ENCODE measurements at places on chromosomes 16 and 17.

GRCh38 chr16:67901734-67902133 is 8.7 kb downstream of the PSKH1 start:
- no peak for DNase-seq

DNA sequence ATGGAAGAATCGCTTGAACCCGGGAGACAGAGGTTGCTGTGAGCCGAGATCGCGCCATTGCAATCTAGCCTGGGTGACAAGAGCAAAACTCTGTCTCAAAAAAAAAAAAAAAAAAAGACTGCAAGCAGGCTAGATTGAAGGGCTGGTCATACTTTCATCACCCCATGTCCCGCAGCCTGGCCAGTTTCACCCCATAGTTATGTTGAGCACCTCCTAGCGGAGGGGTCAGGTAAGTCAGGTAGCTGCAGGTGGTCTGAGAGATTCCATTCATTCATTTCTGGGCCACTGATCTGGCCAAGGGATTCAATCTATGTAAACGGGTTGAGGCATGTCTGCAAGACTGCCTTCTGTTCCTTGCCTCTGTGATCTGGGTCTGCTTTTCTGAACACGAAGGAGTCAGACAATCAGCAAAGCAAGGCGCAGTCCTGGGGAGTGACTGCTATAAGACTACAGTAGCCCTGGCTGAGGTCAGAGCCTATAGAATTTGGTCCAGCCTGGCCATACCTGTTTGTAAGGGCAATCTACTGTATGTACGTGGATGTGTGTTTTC is 23.6 kb upstream of the BPTF start:
- DNase-seq, result no peak

DNA sequence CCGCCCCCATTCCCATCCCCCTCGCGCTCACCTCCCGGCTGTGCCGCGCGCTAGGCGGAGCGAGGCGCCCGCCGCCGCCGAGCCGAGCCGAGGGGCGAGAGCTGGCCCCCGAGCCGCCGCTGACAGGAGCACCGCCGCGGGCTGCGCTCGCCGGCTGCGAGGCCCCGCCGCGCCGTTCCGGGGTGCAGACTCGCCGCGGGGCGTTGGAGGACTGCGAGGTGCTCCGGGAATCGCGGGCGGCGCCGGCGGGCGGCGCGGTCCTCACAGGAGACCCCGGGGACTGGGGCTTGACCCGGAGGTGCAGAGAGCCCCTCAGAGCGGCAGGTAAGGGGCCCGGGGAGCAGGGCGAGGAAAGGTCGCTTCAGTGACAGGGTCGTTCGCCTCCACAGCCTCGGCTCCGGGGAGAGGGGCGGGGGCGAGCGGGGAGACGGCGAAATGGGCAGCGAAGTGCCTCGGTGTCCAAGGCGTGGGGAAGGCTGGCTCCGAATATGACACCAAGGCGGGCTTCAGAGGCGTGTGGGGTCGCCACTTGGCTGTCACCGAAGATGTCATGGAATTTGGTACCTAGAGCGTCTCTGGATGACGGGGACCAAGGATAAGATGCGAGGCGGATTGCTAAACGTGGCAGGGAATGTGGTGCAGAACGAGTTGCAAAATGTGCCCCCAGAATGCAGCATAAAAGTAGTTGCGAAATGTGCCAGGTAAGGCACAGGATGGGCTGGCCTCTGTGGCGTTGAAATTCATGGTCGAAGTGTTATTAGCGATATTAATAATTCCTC is 580 bp downstream of the TANC2 start:
- peak; percentile 79 for DNase-seq

DNA sequence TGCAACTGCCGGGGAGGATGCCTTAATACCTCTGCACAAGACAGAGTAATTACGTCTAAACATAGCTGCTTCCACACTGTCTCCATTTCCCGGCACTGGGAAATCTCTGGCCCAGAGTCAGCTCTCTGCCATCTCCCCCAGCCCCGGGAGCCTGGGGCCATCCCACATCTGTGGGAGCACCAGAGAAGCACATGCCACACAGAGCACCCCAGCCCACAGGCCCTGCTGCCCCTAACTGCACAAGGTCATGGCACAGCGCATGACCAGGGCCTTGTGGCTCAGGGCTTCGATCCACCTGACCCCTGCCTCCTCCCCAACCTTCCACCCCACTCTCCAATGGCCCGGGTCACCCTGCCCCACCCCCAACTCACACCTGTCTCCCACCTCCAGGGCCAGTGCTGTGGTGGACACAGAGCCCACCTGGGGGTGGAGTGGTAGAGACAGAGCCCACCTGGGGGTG is 36.6 kb upstream of the RBFOX3 start:
- DNase-seq, result no peak

- no peak for DNase-seq
Measured at GRCh38 chr17:49280918-49281317, 50.3 kb upstream of the PHOSPHO1 start.
